ENCODE measurements at places on chromosomes 1 and 21. TPM values are rescaled to one million over a fixed set of nuclear protein-coding genes. Genes with fewer than 3 reads are reported as not detected.

DNA sequence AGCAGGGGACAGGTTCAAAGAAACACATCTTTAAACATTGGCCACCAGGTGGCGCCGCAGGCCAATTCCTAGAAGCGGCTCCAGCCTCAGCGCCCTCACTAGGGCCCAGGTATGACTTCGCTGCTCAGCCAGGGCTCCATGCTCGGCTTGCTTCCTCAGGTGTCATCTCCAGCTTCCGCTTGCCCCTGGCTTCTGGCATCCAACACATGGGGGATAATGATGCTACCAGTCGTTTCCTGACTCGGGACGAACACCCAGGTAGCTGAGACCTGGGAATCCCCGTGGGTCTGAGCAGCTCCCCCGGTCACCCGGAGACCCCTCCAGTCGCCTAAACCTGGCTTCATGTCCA, 8.5 kb upstream of the MEX3A start:
- DNase-seq: peak; percentile 91

DNA sequence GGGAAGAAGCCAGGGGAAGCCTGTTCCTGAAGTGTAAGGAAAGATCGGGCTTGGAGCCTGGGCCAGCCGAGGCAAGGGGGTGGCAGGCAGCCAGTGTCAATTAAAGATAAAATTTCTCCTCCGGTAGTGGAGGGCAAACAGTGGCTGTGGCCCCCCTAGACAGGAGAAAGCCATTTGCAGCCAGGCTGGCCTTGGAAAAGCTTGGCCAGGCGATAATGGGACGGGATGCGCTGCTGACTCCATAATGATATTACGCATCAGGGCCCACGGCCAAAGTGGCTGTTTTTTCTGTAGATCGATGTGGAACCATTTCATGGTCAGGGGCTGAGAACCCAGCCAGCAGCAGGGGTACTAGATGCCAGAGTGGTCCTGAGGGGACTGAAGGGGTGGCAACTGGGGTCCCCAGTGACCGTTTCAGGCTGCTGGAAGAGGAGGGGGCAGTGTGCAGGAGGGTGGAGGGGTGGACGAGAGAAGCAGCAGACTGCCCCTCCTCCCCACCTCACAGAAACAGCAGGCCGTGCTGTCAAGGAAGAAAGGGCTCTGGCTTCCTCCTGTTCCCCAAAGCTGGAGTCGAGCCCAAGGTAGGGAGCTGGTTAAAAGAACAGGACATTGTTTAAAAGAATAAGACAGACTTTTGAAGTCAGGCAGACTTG, 25.2 kb downstream of the KCNC4 start:
- DNase-seq: no peak

GRCh38 chr1:209643285-209644020, 8.8 kb downstream of the LAMB3 start:
- DNase-seq: no peak

DNA sequence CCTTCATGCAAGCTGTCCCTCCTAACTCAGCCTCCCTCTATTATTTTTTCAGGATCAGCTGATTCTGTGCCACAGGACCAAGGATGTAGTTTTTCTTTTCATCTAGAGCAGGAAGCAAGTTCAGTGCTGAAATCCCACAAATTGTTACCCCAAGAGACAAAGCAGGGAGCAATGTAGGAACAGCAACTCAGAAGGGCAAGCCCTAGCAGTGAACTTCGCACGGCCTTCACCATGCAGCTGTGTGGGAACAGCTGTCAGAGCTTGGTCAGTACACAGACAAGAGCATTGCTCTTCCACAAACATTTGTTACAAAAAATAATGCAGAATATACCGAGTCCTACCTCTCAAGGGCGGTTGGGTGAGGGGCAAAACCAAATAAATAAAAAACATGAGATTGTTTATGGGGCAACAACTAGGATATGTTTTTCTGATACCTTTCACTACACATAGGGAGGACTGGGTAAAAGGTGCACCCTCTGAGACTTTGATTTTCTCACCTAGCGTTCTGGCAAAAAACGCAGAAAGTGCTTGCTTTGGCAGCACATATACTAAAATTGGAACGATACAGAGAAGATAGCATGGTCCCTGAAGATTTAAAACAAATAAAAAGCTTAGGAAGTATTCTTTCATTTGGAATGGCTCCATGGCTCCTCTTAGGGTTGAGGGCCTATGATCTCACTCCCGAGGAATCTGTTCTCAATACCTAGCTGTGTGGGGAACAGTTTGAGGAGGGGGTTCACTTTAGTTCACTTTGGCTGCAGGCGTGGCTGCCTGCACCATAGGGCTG, 37.1 kb upstream of the ANGPTL7 start:
- no peak for DNase-seq

DNA sequence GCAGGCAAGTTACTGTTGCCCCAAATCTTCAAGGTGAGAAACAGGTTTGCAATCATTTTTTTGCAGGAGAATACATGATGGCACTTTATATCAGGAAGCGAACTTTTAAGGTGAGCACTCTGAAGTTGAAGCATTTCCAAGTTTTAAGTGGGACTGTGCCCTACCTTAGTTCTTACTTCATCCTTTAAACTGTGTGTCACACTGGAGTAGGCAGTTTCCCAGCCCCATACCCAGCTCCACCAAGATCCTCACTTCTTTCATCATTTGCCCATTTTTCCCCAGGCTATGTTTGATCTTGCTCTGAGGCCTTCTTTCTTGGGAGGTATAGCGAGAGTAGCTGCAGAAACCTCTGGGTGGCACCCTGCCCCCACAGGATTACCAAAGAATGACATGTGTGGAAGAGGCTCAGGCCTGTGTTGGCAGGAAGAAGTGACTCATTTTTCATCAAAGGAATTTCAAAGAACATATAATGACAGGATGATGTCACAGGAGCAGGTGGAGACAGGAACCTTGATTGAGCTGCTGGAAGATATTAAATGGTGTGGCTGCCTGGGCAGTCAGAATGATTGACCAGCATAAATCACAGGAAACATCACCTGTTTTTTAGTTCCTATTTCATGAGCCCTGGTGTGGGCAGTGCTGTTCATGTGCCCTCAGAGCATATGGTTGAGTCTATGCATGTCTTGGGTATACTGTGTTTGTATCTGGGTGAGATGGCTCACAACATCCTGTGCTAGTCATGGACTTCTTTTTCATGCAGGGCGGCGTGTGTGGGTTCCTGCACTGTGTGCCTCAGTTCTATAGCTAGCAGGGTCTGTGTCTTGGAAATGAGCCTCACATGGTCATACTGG, 20.8 kb upstream of the MACF1 start:
- peak; percentile 75 for DNase-seq

- DNase-seq: no peak
Observed at GRCh38 chr1:87056974-87057373, 142.5 kb downstream of the HS2ST1 start.

- no peak for DNase-seq
Observed at GRCh38 chr1:36436821-36437220, 13.4 kb downstream of the OSCP1 start.

DNA sequence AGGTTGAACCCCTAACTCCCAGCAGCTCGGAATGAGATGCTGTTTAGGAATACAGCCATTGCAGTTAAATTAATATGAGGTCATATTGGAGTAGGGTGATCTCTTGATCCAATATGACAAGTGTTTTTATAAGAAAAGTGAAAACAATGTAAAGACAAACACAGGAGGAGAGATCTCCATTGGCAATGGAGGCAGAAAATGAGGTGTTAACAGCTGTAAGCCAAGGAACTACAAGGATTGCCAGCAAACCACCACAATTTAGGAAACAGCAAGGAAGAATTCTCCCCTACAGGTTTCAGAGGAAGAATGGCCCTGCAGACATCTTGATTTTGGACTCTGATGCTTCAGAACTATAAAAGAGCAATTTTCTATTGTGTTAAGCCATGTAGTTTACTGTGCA, 774.3 kb downstream of the MRPL39 start:
- no peak for DNase-seq

Gene MTARC1
- 16.4 TPM for total RNA-seq
